ENCODE measurements at places on chromosomes 4 and X. TPM values are rescaled to one million over a fixed set of nuclear protein-coding genes. Genes with fewer than 3 reads are reported as not detected.

DNA sequence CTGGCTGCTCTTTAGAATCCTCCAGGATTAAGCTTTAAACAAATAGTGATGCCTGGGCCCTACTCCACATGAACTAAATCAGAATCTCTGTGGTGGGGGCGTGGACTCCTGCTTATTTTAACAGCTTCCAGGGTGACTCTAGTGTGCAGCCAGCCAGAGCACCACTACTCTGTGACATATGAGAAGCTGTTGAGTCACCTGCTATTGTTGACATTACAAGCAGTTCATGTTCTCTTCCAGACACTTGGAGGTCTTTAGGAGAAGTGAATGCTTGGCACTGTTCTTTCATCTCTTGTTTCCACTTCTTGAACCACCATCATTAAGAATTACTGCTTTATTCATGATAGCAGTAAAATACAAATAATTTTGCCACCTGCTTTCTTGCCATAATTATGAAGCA is 426 bp upstream of the C4orf51 start:
- DNase-seq, result peak; percentile 47

- DNase-seq, result no peak
Observed at GRCh38 chr4:78667764-78668163, 108.4 kb upstream of the BMP2K start.

- no peak for DNase-seq
Observed at GRCh38 chrX:136627409-136627808, 20.5 kb upstream of the CD40LG start.

RBMXL3 gene
- not detected for total RNA-seq

ENAM gene
- total RNA-seq, result 0.05 TPM

DNA sequence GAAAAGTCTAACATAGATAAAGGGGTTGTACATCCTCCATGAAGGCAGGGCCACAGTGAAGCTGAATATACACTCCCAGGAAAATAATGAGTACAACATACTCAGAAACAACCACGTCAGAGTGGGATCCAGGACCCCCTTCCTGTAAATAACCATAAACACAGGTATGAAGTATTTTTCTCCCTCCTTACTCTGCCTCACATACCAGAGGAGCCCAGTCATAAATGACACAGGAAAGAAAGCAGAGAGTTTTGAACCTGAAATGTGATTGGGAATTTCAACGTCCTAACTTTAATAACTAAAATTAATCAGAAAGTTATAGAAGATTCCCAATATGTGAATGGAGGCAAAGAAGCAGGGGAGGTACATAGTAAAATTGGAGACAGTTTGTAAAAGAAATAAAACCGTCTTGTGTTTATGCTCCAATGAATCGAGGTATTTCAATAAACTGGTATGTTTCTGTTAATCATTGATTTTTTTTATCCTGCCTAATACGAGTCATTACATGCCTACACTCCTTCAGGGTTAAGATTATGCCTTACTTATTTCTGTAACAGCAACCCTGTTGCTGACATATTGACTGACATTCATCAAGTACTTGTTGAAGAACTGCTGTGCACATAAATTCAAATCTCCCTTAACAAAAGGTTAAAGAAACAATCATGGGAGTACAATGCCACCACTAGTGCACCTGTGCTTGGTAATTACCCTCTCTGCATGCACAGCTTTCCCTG is 431.3 kb downstream of the KCNIP4 start:
- no peak for DNase-seq
